ENCODE measurements at places on chromosomes 2 and 18. TPM values are rescaled to one million over a fixed set of nuclear protein-coding genes. Genes with fewer than 3 reads are reported as not detected.

Gene RBMS1
- total RNA-seq = 48.8 TPM

DNA sequence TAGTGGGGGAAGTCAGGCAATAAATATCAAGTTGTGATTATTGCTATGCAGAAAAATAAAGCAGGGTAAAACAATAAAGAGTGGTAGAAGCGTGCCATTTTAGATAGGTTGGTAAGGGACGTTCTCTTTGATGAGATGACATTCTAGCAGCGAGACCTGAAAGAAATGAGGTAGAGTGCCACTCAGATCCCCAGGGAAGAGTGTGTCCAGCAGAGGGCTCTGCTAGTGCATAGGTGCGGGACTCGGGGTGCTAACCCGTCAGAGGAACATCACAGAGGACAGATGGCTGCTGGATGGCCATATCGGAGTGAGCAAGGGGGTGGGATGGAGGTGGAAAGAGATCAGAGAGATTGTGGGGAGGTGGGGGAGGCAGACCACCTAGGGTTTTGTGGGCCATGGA lies 16.3 kb upstream of the GTF2A1L start:
- DNase-seq = no peak

DNA sequence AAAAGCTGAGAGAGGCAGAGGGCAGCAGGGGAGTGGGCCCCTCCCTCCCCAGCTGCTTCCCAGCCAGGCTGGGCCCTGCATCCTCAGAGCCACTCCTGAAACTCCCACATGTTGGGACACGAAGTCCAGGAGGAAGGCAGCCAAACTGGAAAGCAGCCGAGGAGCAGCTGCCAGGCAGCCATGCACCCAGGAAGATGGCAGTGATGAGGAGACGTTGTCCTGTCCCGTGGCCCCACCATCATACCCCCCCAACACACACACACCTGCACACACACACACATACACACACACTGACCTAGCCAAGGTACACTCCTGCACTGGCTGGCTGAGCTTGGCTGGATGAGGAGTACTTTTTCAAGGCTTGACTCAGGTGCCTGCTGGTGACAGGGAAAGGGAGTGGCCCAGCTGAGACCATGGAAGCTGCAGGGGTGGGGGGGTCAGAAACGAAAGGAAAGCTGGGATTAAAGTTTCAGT lies 106.0 kb downstream of the CYP26B1 start:
- DNase-seq = no peak

DNA sequence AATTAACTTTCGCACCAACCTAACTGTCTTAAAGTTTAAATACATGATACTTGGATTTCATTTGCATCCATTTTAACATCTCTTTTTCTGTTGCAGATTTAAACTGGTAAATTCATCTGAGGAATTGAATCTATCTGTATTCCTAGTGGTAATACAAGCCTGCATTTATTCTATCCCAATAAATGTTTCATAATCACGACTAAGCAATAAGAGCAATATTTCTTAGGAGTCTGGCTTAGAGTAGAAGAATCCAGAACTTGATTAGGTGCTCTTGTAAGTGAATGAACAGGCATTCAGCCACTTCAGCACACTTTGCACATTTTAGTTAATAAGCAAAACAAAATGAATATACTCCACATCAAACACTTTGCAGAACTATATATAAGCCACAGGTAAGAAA lies 27.0 kb downstream of the MSH6 start:
- no peak for DNase-seq

GRCh38 chr2:187372213-187372612 lies 75.8 kb downstream of the CALCRL start:
- DNase-seq = no peak

DNA sequence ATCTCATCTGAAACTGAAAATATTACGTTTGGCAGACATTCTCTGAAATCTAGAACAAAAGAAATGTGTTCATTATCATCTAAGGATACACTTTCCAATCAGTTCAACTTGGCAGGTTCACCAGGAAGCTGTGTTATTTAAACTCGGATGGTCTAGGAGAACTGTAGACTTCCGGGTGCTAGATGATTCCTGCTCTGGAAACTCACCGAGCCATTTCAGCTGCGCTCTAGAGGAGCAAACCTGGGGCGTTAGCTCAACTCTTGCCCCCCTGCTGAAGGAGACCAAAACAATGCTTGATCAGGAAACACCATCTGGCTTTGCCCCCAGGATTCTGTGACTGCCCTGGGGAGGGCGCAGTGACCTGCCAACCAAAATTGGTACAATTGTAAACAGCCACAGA lies 22.9 kb downstream of the MLPH start:
- no peak for DNase-seq

- DNase-seq = no peak
Measured at GRCh38 chr2:69033461-69034095, 20.6 kb downstream of the ANTXR1 start.

Data from CD8-positive, alpha-beta memory T cell (primary cell).